Fibroblast of skin of left quadriceps (primary cell): ENCODE measurements at places on chromosomes 3 and 15.

GRCh38 chr15:76337696-76338485 is 1.3 kb downstream of the ISL2 start:
- DNase-seq: no peak

- DNase-seq: no peak
Observed at GRCh38 chr3:155387571-155387970, 94.1 kb upstream of the STRIT1 start.

DNA sequence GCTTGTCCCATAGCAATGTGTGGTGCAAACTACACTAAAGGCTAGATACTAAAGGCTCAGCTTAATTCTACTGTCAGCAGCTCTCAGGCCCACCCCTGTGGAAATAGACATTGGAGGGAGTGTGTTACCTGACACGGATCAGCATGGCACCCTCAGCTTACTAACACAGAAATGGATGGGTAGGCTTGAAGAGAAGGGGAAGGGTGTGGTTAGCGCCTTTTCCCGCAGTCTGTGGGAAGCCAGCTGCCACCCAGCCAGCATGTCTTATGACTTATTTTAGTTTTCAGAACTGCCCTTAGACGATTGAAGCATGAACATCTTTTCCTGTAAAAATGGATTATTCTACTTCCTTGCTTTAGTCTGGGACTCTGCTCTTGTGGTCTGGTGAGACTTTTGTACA is 25.8 kb upstream of the ADPGK start:
- DNase-seq: no peak

DNA sequence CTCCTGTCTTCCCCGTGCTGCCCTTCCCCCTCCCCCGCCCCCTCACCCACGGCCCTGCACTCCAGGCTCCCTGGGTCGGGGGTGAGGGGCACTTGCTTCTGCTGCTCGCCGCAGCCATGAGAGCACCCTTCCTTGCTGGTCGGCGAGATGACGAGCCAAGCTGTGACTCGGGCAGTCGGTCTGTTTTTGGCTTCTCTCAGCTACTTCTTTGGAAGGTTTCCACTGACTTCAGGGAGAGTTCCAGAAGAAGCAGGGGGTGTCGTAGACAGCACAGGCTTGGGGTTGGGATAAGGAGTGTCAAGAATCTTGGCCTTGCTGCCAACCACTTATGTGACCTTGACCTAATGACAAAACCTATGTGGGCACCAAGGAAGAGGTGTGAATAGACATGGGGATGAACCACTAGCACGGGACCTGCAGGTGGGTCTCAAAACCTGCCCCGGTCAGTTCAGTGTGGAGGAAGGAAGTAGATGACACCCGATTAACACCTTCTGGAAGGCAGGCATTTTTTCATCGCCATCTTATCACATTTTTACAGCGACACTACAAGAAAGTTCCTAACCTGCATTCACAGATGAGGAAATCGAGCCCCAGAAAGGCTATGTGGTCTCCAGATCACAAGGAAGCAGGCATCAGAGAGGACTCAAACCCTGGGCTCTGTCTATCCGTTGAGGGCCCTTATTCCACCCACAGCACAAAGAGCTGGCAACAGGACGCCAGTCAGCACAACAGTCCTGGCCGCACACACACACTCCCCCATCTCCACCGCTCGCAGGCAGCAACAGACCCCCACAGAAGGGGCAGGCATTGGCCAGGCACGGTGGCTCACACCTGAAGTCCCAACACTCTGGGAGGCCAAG is 120.9 kb downstream of the LIPC start:
- DNase-seq: no peak

DNA sequence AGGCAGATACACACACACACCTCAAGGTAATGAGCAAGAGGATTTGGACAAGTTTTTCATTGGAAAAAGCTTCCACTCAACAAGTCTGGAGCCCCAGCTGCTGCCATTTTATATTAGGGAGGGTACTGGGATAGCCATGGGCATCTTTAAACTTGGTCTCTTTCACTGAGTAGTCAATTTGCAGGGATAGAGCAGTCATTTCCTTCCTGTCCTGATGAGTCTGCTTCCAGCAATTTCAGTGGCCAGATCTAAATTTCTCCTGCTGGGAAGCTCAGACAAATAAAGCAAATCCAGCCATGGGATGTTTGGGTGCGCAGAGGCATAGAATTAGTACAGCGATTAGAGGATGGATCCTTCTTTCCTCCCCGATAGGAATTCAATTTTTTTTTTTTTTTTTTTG is 874 bp upstream of the ERC2 start:
- DNase-seq: no peak

DNA sequence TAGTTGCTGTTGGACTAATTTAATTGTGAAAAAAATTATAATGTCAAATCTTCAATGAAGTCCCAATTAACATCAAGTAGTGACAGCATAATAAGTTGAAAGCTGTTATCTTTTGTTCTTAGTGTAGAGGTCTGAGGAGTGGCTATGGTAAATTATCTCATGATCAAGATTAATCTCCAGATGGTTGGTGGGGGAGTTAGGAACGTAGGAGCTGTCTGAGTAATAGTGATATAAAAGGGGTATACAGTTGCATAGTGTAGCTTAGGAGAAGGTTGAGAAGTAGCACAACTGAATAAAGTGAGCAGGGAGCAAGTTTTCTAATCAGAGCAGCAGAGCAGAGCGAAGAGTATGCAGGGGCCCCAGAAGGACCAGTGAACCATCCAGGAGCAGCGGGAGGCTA is 19.5 kb downstream of the TMOD2 start:
- DNase-seq: no peak

DNA sequence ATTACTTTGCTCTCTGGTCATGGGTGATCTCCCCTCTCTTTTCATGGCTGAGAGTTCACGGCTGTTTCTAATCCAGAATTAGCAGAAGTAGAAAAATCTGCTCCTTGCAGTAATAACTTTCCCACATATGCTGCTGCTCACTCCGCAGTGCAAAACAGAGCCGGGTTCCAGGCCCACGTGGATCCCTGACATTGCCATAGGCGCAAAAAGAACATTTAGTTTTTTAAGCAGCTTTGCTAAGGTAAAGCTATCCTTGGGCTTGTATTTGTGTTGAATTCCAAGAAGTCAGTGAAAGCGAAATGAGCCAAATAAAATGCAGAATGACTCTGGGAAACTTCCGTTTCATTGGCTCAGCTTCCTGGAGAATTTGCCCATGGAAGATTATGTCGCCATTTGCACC is 633.7 kb upstream of the SUCLG2 start:
- no peak for DNase-seq
